Activated CD4-positive, alpha-beta memory T cell treated with anti-CD3 and anti-CD28 coated beads for 36 hours (primary cell): ENCODE measurements at places on chromosomes 3 and 15.

GRCh38 chr3:122301063-122301462 is 24.0 kb upstream of the CSTA start:
- no peak overlapping the region for H3K4me3 ChIP-seq
- peaks cover 18% of the 10 kb centered on the region for H3K4me1 ChIP-seq
- no peaks in the 10 kb centered on the region for H3K36me3 ChIP-seq
- H3K27me3 ChIP-seq: no peaks in the 10 kb centered on the region

- no peak overlapping the region for H3K27ac ChIP-seq
- no peaks in the 10 kb centered on the region for H3K36me3 ChIP-seq
- H3K4me3 ChIP-seq: no peak overlapping the region
These were observed 609.9 kb downstream of the RBMS3 start for GRCh38 chr3:29890801-29891200.

DNA sequence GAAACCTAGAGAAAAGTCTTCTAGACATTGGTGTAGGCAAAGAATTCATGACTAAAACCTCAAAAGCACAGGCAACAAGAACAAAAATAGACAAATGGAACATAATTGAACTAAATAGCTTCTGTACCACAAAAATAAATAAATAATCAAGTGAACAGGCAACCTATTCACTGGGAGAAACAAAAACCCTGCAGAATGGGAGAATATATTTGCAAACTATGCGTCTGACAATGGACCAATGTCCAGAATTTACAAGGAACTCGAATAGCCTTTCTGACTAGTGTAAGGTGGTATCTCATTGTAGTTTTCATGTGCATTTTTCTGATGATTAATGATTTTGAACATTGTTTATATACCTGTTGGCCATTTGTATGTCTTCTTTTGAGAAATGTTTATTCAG is 37.0 kb upstream of the GCSAM start:
- no peaks in the 10 kb centered on the region for H3K36me3 ChIP-seq
- H3K27me3 ChIP-seq: no peaks in the 10 kb centered on the region
- DNase-seq: no peak
- no peaks in the 10 kb centered on the region for H3K4me1 ChIP-seq

DNA sequence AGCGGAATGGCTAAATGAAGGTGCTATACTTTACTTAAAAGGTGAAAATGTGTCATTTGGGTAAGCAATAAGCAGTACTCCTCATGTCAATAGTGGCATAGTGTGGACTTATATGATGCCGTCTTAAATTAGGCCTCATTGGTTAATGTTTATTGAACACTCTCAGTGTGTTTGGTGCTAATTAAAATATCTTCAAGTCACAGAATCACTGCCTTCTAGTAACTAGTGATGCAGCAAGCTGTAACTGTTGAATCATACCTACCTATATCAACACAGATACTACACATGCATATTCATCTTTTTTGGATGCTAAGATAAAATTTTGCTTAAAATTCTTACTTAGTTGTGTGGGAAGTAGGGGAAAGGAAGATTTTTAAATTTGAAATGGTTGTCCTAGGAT is 30.7 kb downstream of the ARHGAP31 start:
- peaks cover 35% of the 10 kb centered on the region for H3K4me1 ChIP-seq
- DNase-seq: no peak
- H3K27me3 ChIP-seq: no peaks in the 10 kb centered on the region
- no peak overlapping the region for H3K4me3 ChIP-seq
- peak overlapping the region; percentile 34 for H3K27ac ChIP-seq
- H3K36me3 ChIP-seq: no peaks in the 10 kb centered on the region

DNA sequence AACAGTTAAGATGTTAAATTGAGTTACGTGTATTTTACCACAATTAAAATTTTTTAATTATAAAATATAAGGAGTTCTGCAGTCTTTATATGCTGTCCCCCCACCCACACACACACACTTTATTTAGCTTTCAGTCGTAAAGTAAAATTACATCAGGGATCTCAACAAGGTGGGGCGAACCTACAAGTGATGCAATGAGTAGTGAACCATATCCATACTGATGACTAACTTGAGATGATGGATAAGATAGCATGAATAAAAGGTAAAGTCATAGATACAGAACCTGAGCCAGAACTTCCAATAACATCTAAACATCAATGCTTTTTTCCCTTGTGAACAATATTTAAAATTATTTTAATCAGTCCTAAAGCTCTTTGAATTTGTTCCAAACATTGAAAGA is 77.2 kb downstream of the VPS13C start:
- no peak overlapping the region for H3K4me3 ChIP-seq
- no peak overlapping the region for H3K27ac ChIP-seq
- no peaks in the 10 kb centered on the region for H3K27me3 ChIP-seq
- H3K4me1 ChIP-seq: no peaks in the 10 kb centered on the region
- H3K36me3 ChIP-seq: peaks cover 48% of the 10 kb centered on the region
- no peak for DNase-seq

GRCh38 chr3:98038286-98038685 is 3.2 kb upstream of the GABRR3 start:
- no peak for DNase-seq
- H3K27ac ChIP-seq: peak overlapping the region; percentile 34
- H3K4me3 ChIP-seq: no peak overlapping the region
- H3K4me1 ChIP-seq: peaks cover 13% of the 10 kb centered on the region
- peaks cover 11% of the 10 kb centered on the region for H3K27me3 ChIP-seq

- H3K27ac ChIP-seq: no peak overlapping the region
- no peaks in the 10 kb centered on the region for H3K27me3 ChIP-seq
- peaks cover 4% of the 10 kb centered on the region for H3K4me1 ChIP-seq
- no peaks in the 10 kb centered on the region for H3K36me3 ChIP-seq
- no peak overlapping the region for H3K4me3 ChIP-seq
These were observed 16.8 kb downstream of the FGF7 start for GRCh38 chr15:49439678-49440395.

- H3K27me3 ChIP-seq: peaks cover 4% of the 10 kb centered on the region
- DNase-seq: no peak
- no peak overlapping the region for H3K27ac ChIP-seq
These were observed 40.9 kb upstream of the EPHB1 start for GRCh38 chr3:134753999-134754742.

GRCh38 chr3:109154979-109155378 is 18.5 kb downstream of the C3orf85 start:
- H3K27me3 ChIP-seq: no peaks in the 10 kb centered on the region
- no peak overlapping the region for H3K27ac ChIP-seq
- no peak overlapping the region for H3K4me3 ChIP-seq
- no peak for DNase-seq
- H3K4me1 ChIP-seq: no peaks in the 10 kb centered on the region
- no peaks in the 10 kb centered on the region for H3K36me3 ChIP-seq
